HFFc6 (cell line): ENCODE measurements at places on chromosomes 3 and 15. TPM values are rescaled to one million over a fixed set of nuclear protein-coding genes. Genes with fewer than 3 reads are reported as not detected.

Gene RTP3
- not detected in 3 replicates for total RNA-seq

DNA sequence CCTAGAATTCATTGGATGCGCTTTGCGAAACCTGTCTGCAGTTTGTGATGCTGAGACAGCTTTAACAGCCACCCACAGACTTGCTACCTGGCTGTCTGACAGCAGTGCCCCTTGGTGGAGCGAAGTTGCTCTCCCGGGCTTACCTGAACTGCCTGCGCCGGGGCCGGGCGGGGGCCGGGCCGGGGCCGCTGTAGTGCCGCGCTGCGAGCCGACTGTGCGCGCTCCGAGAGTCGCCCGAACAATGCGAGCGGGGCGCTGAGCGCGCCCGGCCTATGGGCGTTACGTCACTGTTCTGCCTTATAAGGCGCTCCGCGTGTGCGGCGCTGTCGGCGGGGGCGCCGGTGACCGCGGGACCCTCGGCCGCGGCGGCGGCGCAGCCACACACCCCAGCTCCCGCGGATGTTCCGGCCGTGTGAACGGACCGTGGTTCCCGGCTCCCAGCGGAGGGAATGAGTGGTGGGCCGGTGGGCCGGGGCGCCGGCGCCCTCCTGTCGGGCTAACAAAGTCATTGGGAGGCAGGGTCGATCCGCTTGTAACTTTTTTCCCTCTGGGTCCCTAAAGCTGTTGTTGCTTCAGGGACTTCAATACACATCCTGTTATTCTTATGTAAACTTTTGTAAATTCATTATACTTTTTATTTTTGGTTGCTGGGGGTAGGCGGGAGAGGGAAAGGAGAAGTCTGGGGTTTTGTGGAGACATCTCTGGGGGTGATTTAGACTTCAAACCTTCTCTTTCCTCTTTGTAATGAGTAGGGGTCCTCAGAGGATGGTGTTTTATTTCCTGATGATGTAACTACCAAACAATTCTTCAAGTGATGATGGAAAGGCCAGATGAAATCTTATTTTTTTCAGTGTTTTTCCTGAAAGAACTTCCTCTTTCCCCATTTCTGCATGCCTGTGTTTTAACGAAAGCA, 58.5 kb downstream of the CMSS1 start:
- H3K27me3 ChIP-seq = no peaks in the 10 kb centered on the region; the same call in 1 of the 2 replicates
- peaks cover 60% of the 10 kb centered on the region for H3K4me1 ChIP-seq
- peak; percentile 47 for DNase-seq
- H3K4me3 ChIP-seq = peak overlapping the region; percentile 89
- H3K27ac ChIP-seq = peak overlapping the region; percentile 92
- H3K36me3 ChIP-seq = peaks cover 39% of the 10 kb centered on the region

DNA sequence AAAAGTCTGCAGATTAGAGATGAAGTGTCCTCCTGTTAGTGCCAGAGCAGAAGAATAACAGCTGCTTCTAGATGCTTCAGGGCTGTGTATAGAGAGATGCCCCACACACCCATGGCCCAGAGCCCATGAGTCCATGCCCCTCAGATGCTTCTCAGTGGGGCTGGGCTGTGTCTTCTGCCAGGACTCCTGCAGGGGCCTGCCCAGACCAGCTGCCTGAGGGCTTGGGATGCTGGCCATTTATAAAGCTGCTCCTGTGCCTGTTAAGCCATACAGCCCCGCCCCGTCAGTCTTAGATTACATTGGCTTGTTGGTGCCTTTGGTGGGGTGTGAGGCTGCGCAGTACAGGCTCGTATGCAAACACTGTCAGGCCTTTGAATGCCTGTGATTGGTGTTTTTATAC, 318.0 kb upstream of the CTDSPL start:
- no peak overlapping the region for H3K27ac ChIP-seq
- DNase-seq = no peak
- no peaks in the 10 kb centered on the region for H3K36me3 ChIP-seq
- peaks cover 16% of the 10 kb centered on the region for H3K27me3 ChIP-seq
- no peak overlapping the region for H3K4me3 ChIP-seq

DNA sequence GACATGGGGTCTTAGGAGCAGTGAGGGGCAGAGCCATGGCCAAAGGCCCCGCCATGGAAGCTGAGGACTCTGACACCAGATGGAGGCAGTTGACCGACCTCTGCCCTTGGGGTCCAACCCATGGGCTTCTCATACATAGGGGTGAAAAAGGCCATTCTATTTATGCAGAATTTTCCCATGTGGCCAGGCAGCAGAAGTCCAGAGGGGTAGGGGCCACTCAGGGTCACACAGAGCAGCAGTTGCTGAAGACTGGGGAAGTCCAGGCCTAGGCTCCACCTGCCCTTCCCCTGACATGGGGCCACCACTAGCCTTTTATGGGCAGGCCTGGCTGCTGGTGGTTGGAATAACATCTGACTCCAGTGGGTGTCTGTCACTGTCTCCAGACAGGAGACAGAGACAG, 6.4 kb downstream of the PRSS50 start:
- no peak overlapping the region for H3K27ac ChIP-seq
- H3K4me1 ChIP-seq = peaks cover 4% of the 10 kb centered on the region
- no peak overlapping the region for H3K4me3 ChIP-seq
- no peaks in the 10 kb centered on the region for H3K36me3 ChIP-seq

DNA sequence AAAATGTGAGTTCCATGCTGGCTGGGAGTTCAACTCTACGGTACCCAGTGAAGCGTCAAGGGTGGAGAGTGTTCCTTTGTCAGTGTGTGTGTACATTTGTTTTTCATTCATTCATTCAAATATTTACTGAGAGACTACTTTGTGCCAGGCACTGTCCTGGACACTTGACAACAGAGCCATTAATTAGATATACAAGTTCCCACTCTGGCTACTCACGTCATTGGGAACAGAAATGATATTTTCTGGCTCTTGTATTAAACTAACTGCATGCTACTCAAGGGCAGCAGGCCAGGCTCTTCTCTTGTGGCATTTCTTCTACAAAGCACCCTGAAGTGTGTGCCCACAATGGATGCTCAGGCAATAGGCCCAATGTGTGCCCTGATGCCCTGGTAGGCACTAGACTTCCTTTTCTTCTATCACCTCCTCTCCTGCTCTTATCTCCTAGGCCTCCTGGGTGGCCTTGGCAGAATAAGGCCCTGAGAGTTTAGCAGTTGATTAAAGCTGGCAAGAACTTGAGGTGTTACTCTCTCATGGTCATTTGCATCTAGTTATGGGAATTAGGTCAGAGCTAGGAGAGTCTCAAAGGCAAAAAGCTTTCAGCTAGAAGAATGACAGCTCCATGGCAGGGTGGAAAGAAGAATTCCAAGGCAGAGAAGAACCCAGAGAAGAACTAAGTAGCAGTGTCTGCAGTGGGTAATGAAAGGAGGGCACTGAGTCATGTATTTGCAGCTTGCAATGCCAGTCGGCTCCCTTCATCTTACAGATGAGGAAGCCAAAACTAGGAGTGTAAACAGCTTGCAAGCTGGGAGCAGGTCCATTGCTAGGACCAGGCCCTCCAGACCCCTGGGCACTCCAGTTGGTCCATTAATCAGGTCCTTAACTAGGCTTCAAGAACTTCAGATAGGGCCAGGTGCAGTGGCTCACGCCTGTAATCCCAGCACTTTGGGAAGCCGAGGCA, 14.0 kb upstream of the SMAD3 start:
- peak overlapping the region; percentile 95 for H3K27ac ChIP-seq
- DNase-seq = no peak
- peaks cover 49% of the 10 kb centered on the region for H3K4me1 ChIP-seq
- H3K36me3 ChIP-seq = no peaks in the 10 kb centered on the region
- no peaks in the 10 kb centered on the region for H3K27me3 ChIP-seq

GRCh38 chr15:69181424-69181823, 21.0 kb downstream of the GLCE start:
- no peak overlapping the region for H3K27ac ChIP-seq
- H3K4me1 ChIP-seq = no peaks in the 10 kb centered on the region
- DNase-seq = no peak
- H3K27me3 ChIP-seq = no peaks in the 10 kb centered on the region
- no peak overlapping the region for H3K4me3 ChIP-seq

Gene ZNF385D
- 3.8 to 7.9 TPM (median 4.7 TPM) in 3 replicates for total RNA-seq

Gene WNT5A
- total RNA-seq = 251 to 362 TPM (median 316 TPM) in 3 replicates

Gene TRPM1
- total RNA-seq = 0.17 to 0.29 TPM in 2 of 3 replicates, not detected in the other

DNA sequence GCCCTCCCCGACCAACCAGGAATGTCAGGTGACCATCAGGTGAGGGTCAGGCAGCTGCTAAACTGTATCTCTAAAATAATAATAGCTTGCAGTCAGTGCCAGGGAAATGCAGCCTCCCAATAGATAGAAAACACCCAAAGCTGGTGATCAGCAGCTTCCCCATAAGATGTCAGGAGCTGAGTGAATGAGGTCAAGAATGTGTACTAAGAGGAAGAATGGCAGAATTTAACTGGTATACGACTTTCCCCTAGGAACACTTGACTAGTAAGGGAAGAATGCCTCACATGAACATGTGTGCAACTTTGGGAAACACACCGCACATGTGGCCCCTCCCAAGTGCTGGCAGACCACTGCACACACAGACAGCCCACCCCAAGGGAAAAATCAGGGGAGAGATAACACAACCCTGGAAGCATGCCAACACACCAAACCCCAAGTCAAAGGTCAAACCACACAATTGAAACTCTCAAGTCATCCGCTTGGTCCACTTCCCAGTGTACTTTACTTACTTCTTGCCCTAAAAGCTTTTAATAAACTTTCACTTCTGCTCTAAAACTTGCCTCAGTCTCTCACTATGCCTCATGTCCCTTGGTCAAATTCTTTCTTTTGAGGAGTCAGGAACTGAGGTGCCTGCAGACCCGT, 806.5 kb downstream of the OTOL1 start:
- H3K4me3 ChIP-seq = no peak overlapping the region
- H3K27ac ChIP-seq = no peak overlapping the region
- DNase-seq = no peak
- H3K27me3 ChIP-seq = no peaks in the 10 kb centered on the region

Gene CLRN1
- not detected in 3 replicates for total RNA-seq

DNA sequence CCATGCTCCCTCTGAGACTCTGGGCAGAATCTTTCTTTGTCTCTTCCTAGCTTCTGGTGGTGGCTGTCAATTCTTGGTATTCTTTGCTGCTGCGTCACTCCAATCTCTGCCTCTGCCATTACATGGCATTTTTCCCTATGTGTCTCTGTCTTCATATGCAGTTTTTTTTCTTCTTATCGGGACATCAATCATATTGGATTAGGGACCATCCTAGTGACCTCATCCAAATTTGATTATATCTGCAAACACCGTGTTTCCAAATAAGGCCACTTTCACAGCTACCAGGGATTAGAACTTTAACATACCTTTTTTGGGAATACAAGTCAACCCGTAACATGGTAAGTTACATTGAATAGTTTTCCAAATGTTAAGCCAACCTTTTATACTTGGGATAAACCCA, 358.2 kb upstream of the FRG2C start:
- H3K36me3 ChIP-seq = no peaks in the 10 kb centered on the region
- no peak for DNase-seq
- no peak overlapping the region for H3K4me3 ChIP-seq

Gene PLA2G4D
- total RNA-seq = not detected in 3 replicates

GRCh38 chr3:9862391-9863057, 17.5 kb downstream of the CIDEC start:
- peaks cover 6% of the 10 kb centered on the region for H3K4me1 ChIP-seq
- peak; percentile 31 for DNase-seq
- no peaks in the 10 kb centered on the region for H3K27me3 ChIP-seq
- H3K27ac ChIP-seq = no peak overlapping the region
- no peaks in the 10 kb centered on the region for H3K36me3 ChIP-seq

DNA sequence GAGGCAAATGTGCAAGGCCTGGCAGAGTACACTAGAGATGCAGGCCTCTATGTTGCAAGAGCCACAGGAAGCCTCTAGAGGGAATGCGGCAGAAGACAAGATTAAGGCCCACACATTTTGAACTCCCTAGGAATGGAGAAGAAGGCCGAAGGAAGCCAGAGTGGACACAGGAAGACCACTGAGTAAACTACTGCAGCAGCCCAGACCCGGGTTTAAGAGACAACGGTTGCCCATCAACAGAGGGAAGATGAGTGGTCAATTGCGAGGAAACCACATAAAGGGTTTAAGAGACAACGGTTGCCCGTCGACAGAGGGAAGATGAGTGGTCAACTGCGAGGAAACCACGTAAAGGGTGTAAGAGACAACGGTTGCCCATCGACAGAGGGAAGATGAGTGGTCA, 14.6 kb downstream of the CHSY1 start:
- no peak overlapping the region for H3K27ac ChIP-seq
- peaks cover 31% of the 10 kb centered on the region for H3K36me3 ChIP-seq
- peaks cover 21% of the 10 kb centered on the region for H3K4me1 ChIP-seq
- H3K4me3 ChIP-seq = no peak overlapping the region
- peaks cover 1% of the 10 kb centered on the region; the same call in 1 of the 2 replicates for H3K27me3 ChIP-seq

DNA sequence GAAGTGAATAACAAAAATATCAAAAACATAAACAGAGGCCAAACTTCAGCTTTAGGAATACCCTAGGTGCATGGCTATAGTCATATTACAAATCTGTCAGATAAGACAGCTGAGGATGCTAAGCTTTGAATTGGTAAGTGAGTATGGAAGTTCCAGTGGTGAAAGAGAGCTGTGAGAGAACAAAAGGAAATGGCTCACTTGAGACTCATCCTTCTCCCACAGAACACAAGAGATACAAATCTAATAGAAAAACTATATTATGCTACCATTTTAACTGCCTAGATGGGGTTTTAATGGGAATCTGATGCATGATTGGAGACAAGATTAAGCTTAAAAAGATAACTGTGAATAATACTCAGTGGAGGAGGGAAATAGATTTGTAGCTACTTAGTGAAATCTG, 21.5 kb upstream of the PEX5L start:
- peaks cover 2% of the 10 kb centered on the region; the same call in 1 of the 2 replicates for H3K27me3 ChIP-seq
- H3K27ac ChIP-seq = peak overlapping the region; percentile 1; the same call in 1 of the 2 replicates
- peaks cover 32% of the 10 kb centered on the region for H3K4me1 ChIP-seq
- peak; percentile 26 for DNase-seq
- no peaks in the 10 kb centered on the region for H3K36me3 ChIP-seq

GRCh38 chr15:28957606-28958498, 72.1 kb downstream of the APBA2 start:
- H3K27me3 ChIP-seq = no peaks in the 10 kb centered on the region; the same call in none of the 2 replicates
- H3K4me1 ChIP-seq = peaks cover 24% of the 10 kb centered on the region
- no peak overlapping the region for H3K27ac ChIP-seq
- H3K36me3 ChIP-seq = no peaks in the 10 kb centered on the region

Gene NAALADL2
- 10.9 to 17.4 TPM (median 13.4 TPM) in 3 replicates for total RNA-seq

- no peaks in the 10 kb centered on the region for H3K27me3 ChIP-seq
- peaks cover 72% of the 10 kb centered on the region for H3K4me1 ChIP-seq
- peak overlapping the region; percentile 89 for H3K27ac ChIP-seq
- DNase-seq = peak; percentile 97
These were observed 43.0 kb upstream of the ABI3BP start for GRCh38 chr3:101036213-101036618.

- no peaks in the 10 kb centered on the region for H3K27me3 ChIP-seq
- DNase-seq = no peak
These were observed 538.2 kb downstream of the NAALADL2 start for GRCh38 chr3:175397372-175397771.

Gene PFKFB4
- total RNA-seq = 7.5 to 10.7 TPM (median 9.4 TPM) in 3 replicates
